Stimulated activated CD8-positive, alpha-beta memory T cell treated with anti-CD3 and anti-CD28 coated beads, Interleukin-15, amount 100 ng/mL, for 48 hours (primary cell): ENCODE measurements at places on chromosomes 11 and 22.

- no peak for DNase-seq
These were observed 25.6 kb upstream of the SORL1-AS1 start for GRCh38 chr11:121478226-121478894.

DNA sequence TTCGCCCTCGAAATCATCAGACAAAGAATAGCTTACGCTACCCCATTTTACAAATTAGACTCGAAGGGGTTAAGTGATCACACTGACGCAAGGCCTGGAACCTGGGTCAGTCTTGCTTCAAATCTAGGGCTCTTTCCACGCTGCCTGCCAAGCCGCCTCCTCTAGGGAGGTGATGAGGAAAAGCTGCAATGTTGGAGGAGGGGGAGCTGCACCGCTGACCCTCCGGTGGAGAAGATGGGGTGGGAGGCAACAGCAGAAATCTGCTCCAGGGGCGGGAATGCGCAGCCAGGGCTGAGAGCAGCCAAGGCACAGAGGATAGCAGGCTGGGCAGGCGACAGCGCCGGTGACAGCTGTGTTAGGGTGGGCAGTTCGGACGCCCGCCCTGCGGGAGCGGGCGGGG, 595 bp downstream of the SYVN1 start:
- DNase-seq = no peak

- no peak for DNase-seq
These were observed 616.5 kb downstream of the BRD1 start for GRCh38 chr22:49211176-49211575.

GRCh38 chr11:35714882-35715627, 52.5 kb downstream of the TRIM44 start:
- DNase-seq = no peak
